ENCODE measurements at places on chromosomes 5 and 9.
A peak's percentile ranks its signal among the peaks of the same experiment; 100 is the strongest.

GRCh38 chr5:757931-758697 lies 26.4 kb downstream of the ZDHHC11B start:
- DNase-seq = no peak

DNA sequence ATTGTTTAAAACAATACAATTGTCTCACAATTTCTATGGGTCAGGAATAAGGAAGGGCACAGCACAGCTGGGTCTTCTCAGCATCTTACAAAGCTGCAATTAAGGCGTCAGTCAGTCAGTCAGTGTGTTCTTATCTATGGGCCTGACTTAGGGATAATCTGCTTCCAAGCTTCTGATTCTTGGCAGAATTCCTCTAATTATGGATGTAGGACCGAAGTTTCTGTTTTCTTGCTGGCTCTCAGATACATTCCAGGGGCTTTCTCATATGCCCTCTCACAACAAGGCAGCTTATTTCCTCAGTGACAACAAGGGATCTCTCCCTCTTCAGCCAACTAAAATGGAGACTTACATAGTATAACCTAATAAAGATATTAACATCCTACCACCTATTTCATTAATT lies 1925.3 kb upstream of the ACO1 start:
- DNase-seq = no peak

- DNase-seq = peak; percentile 89
Observed at GRCh38 chr5:142472306-142472951, 147.6 kb upstream of the SPRY4 start.

DNA sequence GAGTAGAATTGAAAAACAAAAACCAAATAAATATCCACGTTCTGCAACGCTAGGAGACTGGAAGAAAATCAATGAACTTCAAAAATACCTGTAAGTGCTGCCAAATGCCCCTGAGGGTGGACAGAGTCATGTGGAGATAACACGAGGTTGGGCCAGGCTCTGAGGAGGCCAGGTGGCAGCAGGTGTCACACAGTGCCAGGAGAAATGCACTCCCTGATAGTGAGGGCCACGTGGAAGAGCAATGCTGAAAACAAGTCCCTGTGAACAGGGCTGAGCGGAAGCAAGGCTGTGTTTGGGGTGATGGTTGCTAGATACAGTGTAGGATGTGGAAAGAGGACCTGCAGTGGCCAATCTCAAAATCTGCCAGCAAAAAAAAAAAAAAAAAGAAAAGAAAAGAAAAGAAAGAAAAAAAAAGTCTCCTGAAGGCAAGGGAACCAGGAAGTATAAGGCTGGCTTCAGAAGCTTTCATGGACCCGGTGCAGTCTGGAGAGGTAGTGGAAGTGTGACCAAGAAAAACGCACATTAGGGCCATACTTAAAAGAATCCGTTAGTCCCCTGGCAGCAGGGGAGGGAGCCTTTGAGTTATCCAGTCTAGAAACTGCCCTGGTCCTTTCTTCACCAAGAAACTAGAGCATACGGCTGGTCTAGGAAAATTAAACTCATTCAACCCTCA lies 16.8 kb downstream of the C1QTNF3 start:
- DNase-seq = no peak

DNA sequence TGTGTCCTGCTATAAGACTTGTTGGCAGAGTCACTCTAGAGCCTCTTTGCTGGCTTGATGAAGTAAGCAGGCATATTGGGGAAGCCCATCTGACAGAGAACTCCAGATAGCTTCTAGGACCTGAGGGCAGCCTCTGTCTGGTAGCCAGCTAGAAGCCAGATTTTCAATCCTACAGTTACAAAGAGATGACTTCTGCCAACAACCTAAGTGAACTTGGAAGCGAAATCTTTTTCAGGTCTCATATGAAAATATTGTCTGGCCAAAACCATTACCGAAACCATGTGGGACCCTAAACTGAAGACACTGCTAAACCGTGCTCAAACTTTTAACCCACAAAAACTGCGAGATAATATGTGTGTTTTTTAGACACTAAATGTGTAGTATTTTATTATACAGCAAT lies 140.9 kb downstream of the MRPS30 start:
- DNase-seq = no peak

DNA sequence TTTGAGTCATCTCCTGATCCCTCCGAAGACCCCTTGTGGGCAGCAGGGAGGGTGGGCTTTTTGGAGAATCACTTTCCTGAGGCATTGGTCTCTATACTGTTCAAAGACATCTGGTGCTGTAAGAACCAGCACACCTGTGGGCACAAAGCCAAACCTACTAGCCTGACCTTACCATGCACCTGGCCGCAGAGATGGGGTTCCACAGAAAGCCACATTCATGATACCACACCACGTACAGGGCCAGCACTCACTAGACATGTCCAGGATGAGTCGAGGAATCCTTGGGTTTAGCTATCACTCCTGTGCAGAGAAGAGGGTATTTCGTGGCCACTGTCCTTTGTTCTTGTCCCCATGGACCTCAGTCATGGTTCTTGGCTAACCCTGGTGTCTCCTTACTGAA lies 203.4 kb downstream of the CACNA1B start:
- DNase-seq = no peak

- no peak for DNase-seq
Observed at GRCh38 chr5:173845321-173845720, 42.8 kb upstream of the CPEB4 start.

DNA sequence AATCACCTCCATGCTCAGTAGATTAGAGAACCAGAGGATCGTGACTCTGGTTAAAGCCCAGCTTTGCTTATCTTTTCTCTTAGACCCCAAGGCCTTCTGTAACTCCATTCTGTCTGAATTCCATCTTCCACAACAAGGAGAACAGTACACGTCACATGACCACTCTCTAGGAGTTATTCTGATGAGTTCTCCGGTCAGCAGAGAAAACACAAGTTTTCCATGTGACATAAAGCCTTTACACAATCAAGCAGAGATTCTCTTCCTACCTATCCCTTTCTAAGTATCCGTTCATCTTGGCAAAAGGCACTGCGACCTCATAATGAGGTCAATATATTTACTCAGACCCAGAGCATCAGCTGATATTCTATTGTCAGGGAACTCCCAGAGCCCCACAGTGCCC lies 112.3 kb downstream of the TRPM6 start:
- no peak for DNase-seq

DNA sequence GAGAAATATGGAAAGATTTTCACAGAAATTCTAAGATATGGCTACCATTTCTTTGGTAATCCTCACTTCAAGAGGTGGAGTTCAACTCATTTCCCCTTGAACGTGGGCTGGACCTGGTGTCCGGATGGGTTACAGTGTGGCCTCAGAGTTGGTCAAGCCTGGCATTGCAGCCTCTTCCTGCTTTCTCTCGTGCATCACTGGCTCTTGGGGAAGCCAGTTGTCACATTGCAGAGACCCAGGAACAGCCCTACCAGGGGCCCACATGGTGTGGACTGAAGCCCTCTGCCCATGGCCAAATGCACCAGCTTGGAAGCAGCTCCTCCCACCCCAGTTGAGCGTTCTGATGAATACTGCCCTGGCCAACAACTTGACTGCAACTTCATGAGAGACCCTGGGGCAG lies 47.7 kb upstream of the FCN1 start:
- DNase-seq = no peak

GRCh38 chr5:68181039-68181599 lies 34.4 kb upstream of the PIK3R1 start:
- no peak for DNase-seq

- no peak for DNase-seq
Observed at GRCh38 chr5:14286574-14287421, 143.7 kb downstream of the TRIO start.

DNA sequence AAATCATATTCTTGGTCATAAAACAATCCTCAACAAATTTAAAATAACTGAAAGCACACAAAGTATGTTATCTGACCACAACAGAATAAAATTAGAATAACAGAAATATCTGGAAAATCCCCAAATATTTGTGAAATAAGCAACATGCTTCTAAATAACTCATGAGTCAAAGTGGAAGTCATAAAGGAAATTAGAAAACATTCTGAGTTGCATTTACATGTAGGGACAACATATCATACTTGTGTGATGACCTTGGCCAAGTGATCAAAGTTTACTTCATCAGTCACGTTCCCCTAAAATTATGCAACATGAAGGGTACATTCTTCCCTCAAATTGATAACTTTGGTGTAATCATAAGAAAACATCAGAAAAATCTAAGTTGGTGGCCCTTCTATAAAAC lies 64.7 kb downstream of the CSF2 start:
- peak; percentile 59 for DNase-seq

DNA sequence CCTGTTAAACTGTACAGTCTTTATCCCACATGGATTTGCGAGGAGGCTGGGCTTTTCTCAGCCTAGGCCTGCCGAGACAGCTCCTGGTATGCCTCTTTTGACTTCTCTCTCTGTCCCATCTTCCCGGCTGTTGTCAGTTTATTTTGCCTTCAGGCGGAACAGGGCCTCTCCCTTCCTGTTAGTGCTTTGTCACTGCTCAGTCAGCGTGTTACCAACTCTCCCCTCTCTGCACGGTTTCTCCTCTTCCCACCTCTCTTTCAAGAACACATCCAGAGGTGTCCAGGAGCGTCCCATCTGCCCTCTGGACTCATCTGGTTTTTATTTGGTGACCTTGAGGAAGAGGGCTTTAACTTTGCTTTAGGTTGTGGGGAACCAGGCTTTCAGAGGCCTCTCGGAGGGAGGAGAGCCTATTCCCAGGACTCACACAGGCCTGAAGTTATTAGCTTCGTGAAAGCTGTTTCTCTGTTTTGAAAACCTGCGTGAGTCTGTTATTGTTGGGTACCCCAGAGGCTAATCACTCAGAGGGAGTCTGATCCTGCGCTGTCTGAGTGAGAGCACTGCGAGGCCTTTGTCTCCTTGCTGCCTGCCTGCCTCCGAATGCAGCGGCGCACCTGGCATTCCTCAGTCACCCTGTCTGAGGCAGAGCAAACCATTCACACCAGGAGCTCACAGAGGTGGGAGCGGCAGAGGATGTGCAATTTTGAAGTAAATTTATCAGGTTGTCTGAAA lies 234.4 kb upstream of the MPDZ start:
- DNase-seq = peak; percentile 18
